ENCODE measurements at places on chromosomes 3 and 15. TPM values are rescaled to one million over a fixed set of nuclear protein-coding genes. Genes with fewer than 3 reads are reported as not detected.

- no peaks in the 10 kb centered on the region for H3K36me3 ChIP-seq
- H3K4me1 ChIP-seq, result no peaks in the 10 kb centered on the region
- H3K4me3 ChIP-seq, result no peak overlapping the region
- no peak for DNase-seq
- H3K27me3 ChIP-seq, result no peaks in the 10 kb centered on the region
- H3K27ac ChIP-seq, result no peak overlapping the region
Measured at GRCh38 chr3:114226313-114226712, 11.1 kb downstream of the ZNF80 start.

GRCh38 chr15:90301707-90302300 lies 36.3 kb downstream of the NGRN start:
- peaks cover 4% of the 10 kb centered on the region for H3K4me1 ChIP-seq
- H3K27ac ChIP-seq, result no peak overlapping the region
- H3K36me3 ChIP-seq, result no peaks in the 10 kb centered on the region
- no peak overlapping the region for H3K4me3 ChIP-seq

GRCh38 chr3:183061391-183062172 lies 37.7 kb downstream of the MCCC1 start:
- no peaks in the 10 kb centered on the region for H3K27me3 ChIP-seq
- H3K4me3 ChIP-seq, result no peak overlapping the region
- H3K36me3 ChIP-seq, result peaks cover 9% of the 10 kb centered on the region

GRCh38 chr3:142857056-142857455 lies 31.8 kb downstream of the PCOLCE2 start:
- peaks cover 27% of the 10 kb centered on the region for H3K4me1 ChIP-seq
- H3K27ac ChIP-seq, result no peak overlapping the region
- H3K36me3 ChIP-seq, result no peaks in the 10 kb centered on the region
- H3K4me3 ChIP-seq, result no peak overlapping the region
- no peak for DNase-seq

CCDC9B gene
- polyA plus RNA-seq, result 0.45 TPM

GRCh38 chr3:71062952-71063772 lies 520.4 kb downstream of the FOXP1 start:
- H3K4me1 ChIP-seq, result peaks cover 24% of the 10 kb centered on the region
- H3K4me3 ChIP-seq, result peak overlapping the region; percentile 70
- no peak overlapping the region for H3K27ac ChIP-seq
- DNase-seq, result no peak

GRCh38 chr3:186921578-186921977 lies 8.7 kb upstream of the ST6GAL1 start:
- no peaks in the 10 kb centered on the region for H3K27me3 ChIP-seq
- H3K4me3 ChIP-seq, result no peak overlapping the region
- H3K4me1 ChIP-seq, result no peaks in the 10 kb centered on the region
- no peak overlapping the region for H3K27ac ChIP-seq

DNA sequence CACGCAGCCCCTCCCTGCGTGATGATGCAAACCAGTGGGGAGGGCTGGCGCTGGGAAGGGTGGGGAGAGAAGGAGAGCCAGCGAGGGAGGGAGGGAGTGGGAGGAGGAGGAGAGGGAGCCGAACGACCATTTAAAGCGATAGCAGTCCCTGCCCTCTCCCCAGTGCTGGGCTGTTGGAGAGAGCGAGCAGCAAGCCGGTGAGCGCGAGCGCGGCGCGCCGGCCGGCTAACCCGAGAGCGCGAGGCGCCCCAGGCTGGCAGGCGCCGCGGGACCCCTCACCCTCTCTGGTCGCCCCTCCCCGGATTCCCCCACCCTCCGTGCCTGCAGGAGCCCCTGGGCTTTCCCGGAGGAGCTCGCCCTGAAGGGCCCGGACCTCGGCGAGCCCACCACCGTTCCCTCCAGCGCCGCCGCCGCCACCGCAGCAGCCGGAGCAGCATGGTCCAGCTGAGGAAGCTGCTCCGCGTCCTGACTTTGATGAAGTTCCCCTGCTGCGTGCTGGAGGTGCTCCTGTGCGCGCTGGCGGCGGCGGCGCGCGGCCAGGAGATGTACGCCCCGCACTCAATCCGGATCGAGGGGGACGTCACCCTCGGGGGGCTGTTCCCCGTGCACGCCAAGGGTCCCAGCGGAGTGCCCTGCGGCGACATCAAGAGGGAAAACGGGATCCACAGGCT lies at the start of gene GRM7:
Gene GRM7, plus strand, starts transcription at position 162 of the 671 bp plus-strand sequence.
- peaks cover 58% of the 10 kb centered on the region for H3K27me3 ChIP-seq
- peaks cover 12% of the 10 kb centered on the region for H3K4me1 ChIP-seq
- DNase-seq, result peak; percentile 79
- H3K27ac ChIP-seq, result no peak within 1 kb of the TSS
